Activated CD4-positive, alpha-beta T cell treated with anti-CD3 and anti-CD28 coated beads, Interleukin-2, amount 10 ng/mL, durations not matched to agents 24 days and 14 days (primary cell): ENCODE measurements at places on chromosomes 11 and 22. TPM values are rescaled to one million over a fixed set of nuclear protein-coding genes. Genes with fewer than 3 reads are reported as not detected.

DNA sequence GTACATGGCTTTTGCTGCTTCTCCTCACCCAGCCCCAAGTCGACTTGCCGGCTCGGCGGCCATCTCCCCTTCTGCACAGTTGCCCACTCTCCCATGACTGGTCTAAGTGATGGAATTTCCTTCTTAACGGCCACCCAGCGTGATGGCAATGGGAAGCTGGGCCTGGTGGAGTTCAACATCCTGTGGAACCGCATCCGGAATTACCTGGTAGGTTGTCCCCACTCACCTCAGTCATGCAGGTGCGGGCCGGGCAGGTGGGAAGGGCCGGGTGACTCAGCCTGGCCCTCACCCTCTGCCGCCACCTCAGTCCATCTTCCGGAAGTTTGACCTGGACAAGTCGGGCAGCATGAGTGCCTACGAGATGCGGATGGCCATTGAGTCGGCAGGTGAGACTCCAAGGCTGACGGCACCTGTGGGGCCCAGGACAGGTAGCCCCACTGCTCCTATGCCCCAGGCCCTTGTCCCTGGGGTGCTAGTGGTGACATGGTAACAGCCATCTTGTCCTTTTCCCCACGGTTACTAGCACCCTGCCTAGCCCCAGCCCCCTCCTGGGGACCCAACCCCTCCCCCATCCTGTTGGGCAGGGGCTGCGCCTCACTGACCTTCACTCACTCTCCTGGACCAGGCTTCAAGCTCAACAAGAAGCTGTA lies 28.1 kb downstream of the CAPN1 start:
- DNase-seq = no peak
- H3K27me3 ChIP-seq = no peaks in the 10 kb centered on the region

LRRC4C gene
- not detected in 2 replicates for total RNA-seq

KRTAP5-1 gene
- not detected in 2 replicates for total RNA-seq

MRGPRF gene
- total RNA-seq = not detected in 2 replicates

- no peak overlapping the region for H3K27ac ChIP-seq
- no peak for DNase-seq
- no peaks in the 10 kb centered on the region for H3K36me3 ChIP-seq
- no peaks in the 10 kb centered on the region for H3K4me1 ChIP-seq
- H3K27me3 ChIP-seq = no peaks in the 10 kb centered on the region
Measured at GRCh38 chr22:33887173-33887572, 33.1 kb downstream of the LARGE1 start.

GRCh38 chr22:38298312-38299005 lies 18.8 kb downstream of the CSNK1E start:
- no peaks in the 10 kb centered on the region for H3K4me1 ChIP-seq
- DNase-seq = peak; percentile 79
- H3K27ac ChIP-seq = peak overlapping the region; percentile 36
- H3K27me3 ChIP-seq = no peaks in the 10 kb centered on the region
- peaks cover 40% of the 10 kb centered on the region for H3K36me3 ChIP-seq
- no peak overlapping the region for H3K4me3 ChIP-seq

- H3K36me3 ChIP-seq = no peaks in the 10 kb centered on the region
- peaks cover 25% of the 10 kb centered on the region for H3K27me3 ChIP-seq
- DNase-seq = no peak
- H3K27ac ChIP-seq = no peak overlapping the region
Measured at GRCh38 chr22:45649809-45650208, 21.8 kb upstream of the ATXN10 start.

ROBO4 gene
- not detected in 2 replicates for total RNA-seq

SAA1 gene
- not detected in 2 replicates for total RNA-seq

- H3K4me1 ChIP-seq = no peaks in the 10 kb centered on the region
- H3K27me3 ChIP-seq = peaks cover 8% of the 10 kb centered on the region
- H3K27ac ChIP-seq = no peak overlapping the region
- H3K36me3 ChIP-seq = no peaks in the 10 kb centered on the region
- DNase-seq = no peak
Measured at GRCh38 chr11:69259096-69259495, 34.9 kb upstream of the MYEOV start.

- no peaks in the 10 kb centered on the region for H3K36me3 ChIP-seq
- H3K4me1 ChIP-seq = no peaks in the 10 kb centered on the region
- no peak for DNase-seq
Measured at GRCh38 chr11:130603335-130603906, 155.0 kb downstream of the ADAMTS15 start.

MAJIN gene
- 0.71 TPM in 1 of 2 replicates, not detected in the other for total RNA-seq
